ENCODE measurements at places on chromosomes 6 and 20.
A peak's percentile ranks its signal among the peaks of the same experiment; 100 is the strongest.

DNA sequence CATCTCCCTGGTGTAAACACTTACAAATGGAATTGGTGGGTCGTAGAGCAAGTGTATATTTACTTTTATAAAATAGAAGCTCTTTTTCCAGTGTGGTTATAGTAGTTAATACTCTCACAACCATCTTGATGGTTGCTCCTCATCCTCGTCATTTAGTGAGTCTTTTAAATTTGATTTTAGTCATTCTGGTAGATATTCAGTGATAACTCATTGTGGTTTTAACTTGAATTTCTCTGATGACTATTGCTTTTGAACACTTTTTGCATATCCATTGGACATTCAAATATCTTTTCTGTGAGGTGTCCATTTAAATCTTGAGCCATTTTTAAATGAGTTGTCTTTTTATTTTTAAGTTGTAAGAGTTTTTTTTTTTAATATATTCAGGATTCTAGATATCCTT is 189.2 kb upstream of the PHACTR1 start:
- DNase-seq: no peak

DNA sequence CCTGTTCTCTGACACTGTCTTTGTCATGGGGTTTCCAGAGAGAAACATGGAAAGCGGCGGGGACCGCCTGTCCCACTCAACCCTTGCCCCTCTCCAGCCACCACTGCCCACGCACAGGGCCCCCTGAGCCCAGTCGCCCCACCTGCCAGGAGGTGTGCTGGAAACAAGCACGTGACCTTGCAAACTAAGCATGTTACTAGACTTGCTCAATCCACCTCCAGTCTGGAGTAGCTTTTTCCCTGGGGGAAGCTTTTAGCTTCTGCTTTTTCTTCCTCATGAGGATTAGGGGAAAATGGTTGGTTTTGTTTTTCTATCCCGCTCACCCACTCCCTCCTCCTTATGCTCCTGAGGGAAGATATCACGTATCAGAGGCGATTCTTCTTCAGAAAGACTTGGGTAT is 105.7 kb downstream of the PLEKHG1 start:
- peak; percentile 43 for DNase-seq

- no peak for DNase-seq
Measured at GRCh38 chr6:155223646-155224451, 40.0 kb upstream of the CLDN20 start.

DNA sequence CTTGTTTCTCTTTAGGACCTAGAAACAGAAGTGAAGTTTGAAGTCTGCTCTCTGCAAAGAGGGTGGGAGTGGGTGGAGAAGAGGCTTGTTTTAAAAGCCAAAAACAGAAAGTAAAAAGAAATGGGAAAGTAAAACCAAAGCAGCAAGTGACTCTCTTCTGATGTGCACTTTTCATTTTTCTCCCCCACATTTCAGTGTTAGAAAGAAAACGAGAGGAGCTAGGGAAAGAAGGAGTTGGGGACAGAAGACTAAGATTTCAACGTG is 1.3 kb downstream of the C6orf141 start:
- DNase-seq: no peak

DNA sequence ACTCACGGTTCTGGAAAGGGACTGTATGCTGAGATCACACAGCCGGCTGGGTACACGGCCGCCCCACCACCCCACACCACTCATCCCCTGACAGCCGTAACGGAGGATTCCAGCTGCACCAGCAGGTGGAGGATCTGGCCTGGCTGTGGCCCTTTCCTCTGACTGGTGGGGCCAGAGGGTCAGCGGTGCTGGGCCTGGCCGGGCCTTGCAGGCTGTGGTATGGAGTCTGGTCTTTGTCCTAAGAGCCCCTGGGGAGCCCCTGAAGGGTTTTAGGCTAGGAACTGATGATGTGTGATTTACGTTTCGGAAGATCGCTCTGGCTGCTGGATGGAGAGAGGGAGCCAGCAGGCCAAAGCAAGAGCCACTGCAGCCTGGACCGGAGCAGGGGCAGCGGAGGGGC is 26.6 kb downstream of the NOL4L start:
- DNase-seq: no peak

DNA sequence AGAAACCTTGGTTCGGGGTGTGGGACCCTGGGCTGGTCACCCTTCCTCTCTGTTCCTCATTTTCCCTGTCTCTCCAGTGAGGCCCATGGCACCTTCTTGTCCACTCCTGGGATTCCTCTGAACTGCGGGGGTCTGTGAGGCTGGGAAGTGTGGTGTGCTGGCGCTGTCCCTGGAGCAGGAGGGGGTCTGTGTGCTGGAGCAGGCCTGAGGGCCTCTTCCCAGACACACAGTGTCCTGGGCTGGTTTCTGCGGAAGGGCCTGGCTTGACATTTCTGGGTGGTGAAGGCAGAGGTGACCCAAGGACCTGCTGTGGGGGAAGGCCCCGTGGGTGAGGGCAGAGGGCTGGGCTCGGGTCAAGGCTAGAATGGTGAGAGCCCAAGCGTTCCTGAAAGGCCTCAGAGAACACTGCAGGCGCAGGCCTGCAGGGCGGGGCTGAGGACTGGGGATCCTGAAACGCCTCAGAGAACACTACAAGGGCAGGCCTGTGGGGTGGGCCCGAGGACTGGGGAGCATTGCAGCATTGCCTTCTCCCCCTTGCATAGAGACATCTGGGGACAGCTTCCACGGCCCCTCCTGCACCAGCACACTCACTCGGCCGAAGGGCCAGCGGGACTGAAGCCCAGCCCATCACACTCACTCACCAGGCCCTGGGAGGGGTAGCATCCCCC is 10.6 kb upstream of the BAK1 start:
- DNase-seq: no peak

GRCh38 chr6:144559865-144560593 is 274.9 kb downstream of the UTRN start:
- DNase-seq: no peak

- no peak for DNase-seq
Measured at GRCh38 chr20:62493886-62494285, 18.1 kb upstream of the GATA5 start.

DNA sequence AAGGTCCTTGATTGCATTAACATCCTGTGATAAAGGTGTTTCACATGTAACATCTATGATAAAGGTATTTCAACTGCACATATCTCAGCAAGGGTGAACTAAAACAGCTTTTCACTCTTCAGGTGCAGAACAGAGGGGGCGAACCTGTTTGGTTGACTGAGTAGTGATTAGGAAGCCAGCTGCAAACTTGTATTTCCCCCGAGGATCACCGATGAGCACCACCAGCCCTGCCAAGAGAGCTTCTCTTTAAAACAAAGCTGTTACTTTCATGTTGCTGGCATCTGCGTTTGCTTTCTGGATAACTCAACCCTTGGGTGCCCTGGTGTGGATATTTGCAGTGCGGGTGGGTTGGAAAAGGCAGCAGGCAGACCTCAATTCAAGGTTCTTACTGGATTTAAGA is 39.6 kb downstream of the JAG1 start:
- DNase-seq: no peak

DNA sequence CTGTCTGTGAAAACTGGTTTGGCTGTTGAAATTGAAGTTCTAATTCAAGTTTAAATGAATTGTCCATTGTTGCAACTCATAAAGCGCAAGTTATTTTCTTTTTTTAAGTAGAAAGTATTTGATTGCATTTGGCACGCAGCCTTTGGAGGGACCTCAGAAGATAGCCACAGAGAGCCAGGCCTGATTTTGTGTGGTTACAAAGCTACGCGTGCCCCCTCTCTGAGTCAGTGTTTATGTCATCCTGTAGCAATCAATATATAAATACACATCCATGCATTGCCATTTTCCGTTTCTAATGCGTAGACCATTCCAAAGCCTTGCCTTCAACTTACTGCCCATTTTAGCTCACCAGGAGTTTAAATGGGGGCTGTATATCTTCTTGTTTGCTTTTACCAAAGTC is 173.2 kb downstream of the TMEM242 start:
- DNase-seq: no peak

DNA sequence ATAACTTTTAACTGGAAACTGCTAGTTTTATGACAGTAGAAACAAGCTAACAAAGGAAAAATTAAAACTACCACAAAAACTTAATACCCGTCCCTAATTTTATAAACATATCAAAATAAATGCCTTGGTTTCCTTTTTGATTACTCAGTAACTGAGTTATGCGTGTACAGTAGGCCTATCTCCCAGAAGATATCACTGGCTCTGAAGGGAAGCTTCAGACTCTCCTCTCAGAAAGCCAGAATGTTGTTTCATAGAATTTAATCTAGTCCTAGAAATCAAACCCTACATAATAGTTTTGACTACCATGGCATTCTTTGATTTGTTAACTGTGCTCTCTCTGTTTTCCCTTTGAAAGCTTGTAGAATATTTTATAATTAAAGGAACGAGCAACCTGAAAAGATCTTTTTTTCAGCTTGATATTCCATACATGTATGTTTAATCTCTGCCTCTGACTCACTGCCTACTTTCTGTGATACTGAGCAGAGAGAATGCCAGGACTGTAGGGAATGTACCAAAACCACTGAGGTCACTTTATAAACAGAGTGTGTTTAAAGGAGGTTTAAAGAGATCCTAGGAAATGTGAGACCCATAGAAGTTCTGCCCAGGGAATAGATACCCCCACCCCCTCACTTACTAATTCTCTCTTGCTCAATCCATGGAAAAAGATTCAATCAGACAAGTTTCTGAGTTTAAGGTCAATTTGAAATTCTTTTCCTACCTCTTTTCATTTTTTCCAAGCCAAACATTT is 311.5 kb downstream of the HDGFL1 start:
- no peak for DNase-seq

DNA sequence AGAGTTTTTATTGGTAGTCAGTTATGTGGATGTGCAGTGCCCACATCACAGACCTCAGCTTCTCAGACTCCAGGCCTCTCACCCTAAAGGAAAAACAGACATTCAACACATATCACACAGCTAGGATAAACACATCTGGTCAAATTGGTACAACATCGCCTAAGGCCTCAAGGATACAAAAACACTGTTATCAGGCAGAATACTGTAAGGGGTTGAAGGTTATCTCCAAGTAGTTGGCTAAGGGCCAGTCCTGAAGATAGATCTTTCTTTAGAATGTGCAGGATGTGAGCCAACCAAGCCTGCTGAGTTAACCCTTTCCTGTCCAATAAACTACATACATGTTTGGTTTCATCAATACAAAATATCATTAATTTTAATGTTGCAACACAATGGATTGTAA is 308.4 kb upstream of the GJE1 start:
- no peak for DNase-seq

DNA sequence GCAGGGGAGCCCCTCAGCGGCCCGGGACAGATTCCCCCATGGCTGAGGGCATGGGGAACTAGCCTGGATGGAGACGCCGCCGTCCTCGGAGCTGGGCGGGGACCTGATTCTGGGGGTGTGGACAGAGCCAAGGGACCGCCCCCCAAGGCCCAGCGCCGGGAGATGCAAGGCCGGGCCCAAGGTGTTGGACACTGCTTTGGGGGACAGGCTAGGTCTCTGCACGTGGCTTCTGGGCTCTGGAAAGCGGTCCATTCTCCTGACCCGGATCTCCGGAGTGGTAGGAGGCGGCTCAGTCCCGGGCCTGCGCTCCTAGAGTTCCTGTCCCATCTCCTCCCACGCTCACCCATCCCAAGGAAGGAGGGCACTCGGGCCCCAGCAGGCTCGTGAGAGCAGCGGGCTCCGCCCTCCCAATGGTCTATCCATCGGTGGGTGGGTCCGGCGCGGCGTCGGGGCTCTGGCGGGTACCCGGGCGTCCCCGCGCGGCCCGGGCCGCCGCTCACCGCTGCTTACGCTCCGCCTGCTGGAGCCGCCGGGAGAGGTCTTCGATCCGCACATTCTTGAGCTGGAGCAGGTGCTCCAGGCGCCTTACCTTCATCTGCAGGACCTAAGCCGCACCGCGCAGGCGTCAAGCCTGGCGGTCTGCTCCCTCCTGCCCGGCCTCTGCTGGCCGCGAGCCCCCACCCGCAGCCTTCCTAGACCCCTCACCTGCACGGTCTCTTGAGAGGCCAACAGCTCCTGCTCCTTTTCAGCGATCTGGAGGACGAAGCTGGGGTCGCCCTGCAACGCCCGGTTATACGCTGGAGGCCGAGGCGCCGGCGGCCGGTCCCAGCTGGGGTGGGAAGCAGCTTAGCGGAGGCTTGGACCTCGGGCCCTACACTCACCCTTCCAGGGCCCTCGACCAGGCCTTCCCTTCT is 3.3 kb downstream of the SPEF1 start:
- peak; percentile 78 for DNase-seq

DNA sequence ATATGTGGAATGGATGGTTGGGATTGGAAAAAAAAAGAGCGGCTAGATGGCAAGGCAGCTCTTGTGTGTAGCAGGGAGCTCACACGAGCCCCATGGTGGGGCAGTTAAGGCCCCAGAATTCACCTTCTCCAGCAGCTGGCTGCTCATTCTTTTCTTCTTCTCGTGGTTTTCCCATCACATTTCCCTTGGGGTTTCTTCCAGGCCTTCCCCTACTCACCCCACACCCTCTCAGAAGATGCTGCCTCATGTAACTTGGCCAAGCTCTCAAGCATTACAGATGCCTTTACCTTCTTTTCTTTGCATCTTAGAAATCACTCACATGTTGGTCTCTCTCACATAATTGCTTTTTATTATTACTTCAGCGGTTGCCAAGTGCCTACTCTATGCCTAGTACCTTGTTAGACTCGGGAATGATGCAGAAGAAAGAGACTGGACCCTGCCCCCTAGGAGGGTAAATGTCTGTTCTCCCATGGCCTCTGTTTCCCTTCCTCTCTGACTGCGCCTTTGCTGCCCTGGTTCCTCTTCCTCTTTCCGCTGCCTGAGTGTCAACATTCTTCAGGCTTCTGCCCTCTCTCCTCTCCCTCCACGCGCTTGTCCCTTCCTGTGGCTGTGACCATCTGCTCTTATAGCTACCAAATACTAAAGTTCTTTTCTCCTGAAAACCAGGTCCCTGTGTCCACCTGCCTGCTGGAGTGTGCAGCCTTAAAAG is 28.6 kb downstream of the PPARD start:
- DNase-seq: no peak

- DNase-seq: peak; percentile 62
Measured at GRCh38 chr6:134317471-134318131, at the start of gene SGK1. TSS of gene SGK1 (minus strand) at chr6:134318112. CDS start at chr6:134317460, 652 bp downstream.

GRCh38 chr6:135261872-135262725 is 81.0 kb downstream of the MYB start:
- DNase-seq: no peak

DNA sequence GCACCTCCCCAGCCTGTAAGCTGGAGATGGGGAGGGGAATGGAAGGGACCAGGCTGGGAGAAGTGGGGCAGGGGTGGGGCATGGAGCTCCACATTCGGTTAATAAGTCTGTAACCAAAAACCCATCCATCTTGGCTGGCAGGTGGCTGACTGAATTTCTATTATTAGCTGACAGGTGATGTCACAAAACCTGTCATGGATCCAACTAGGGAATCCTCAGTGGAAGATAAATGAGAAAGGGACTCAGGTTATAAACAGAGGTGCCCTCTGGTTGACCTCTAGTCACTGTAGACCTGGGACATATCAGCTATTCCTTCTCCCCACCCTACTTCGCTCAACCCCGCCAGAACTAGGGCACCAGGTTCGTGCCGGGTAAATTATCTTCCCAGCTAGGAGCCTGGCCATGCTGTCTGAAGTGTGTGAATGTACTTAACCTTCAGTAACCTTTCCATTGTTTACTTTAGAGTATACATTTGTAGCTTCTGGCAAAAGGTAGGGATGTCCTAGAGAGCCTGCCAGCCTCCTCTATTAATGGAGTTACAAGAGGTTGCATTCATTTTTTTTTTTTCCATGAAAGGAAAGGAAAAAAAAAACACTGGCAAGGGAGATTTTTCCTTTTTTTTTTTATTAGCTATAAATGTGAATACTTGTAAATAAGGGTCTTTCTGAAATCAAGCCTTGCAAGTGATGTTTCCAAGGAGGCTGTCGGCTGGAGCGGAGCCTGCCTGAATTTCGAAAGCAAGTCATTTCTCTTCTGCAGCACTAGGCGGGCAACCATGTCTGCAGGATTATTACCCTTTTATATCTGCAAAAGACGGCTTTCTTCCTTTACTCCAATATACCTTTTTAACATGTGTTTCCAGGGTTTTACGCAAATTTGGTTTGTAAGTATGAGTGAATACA is 135.9 kb downstream of the TMEM242 start:
- DNase-seq: peak; percentile 18
